Activated T-helper 1 cell treated with anti-CD3 and anti-CD28 coated beads, Interleukin-2, amount 50 U/mL, for 16 hours (primary cell): ENCODE measurements at places on chromosomes 1 and 21.

- DNase-seq: no peak
Observed at GRCh38 chr21:28253961-28254360, 738.7 kb downstream of the LTN1 start.

- DNase-seq: no peak
Observed at GRCh38 chr21:40466893-40467483, 380.0 kb downstream of the DSCAM start.

DNA sequence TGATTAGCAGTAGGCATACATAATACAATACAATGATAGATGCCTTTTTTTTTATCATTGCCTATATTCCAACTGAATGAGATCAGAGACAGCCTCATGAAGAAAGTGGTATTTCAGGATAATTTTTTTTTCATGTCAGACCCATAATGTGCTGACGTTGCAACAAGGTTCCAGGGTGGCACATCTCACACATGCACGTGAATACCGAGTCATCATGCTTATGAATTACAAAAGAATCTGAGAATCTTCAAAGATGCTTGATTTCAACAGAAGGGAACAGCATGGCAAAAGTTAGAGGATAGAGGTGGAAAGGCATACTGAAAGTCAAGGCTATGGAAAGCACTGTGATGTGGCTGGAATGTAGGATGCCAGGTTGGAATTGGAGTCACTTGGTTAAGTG is 5.0 kb upstream of the RNF11 start:
- DNase-seq: no peak

DNA sequence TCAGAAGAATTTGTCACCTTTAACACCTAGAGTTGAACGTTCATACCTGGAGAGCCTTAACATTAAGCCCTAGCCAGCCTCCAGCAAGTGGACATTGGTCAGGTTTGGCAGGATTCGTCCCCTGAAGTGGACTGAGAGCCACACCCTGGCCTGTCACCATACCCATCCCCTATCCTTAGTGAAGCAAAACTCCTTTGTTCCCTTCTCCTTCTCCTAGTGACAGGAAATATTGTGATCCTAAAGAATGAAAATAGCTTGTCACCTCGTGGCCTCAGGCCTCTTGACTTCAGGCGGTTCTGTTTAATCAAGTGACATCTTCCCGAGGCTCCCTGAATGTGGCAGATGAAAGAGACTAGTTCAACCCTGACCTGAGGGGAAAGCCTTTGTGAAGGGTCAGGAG is 52.3 kb downstream of the UBE4B start:
- DNase-seq: no peak

- DNase-seq: no peak
Observed at GRCh38 chr1:172616195-172616594, 42.7 kb upstream of the FASLG start.

DNA sequence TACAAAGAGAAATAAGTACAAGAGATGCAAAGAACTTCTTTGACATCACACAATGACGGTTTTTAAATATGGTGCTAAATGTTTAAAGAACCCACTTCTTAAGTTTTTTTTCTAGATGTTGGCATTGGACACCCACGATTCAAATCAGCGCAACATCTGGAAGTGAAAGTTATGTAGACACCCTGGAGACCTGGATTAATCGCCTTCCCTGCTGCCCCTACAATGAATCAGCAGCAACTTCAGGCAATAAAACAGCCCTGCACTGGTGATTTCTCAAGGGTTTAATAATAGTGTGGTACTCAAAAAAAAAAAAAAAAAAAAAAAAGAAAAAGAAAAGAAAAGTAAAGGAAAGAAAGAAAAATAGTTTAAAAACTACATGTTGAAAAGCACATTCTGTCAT is 248.3 kb downstream of the NUF2 start:
- no peak for DNase-seq

GRCh38 chr1:234887016-234887900 is 241.4 kb downstream of the TOMM20 start:
- DNase-seq: no peak

DNA sequence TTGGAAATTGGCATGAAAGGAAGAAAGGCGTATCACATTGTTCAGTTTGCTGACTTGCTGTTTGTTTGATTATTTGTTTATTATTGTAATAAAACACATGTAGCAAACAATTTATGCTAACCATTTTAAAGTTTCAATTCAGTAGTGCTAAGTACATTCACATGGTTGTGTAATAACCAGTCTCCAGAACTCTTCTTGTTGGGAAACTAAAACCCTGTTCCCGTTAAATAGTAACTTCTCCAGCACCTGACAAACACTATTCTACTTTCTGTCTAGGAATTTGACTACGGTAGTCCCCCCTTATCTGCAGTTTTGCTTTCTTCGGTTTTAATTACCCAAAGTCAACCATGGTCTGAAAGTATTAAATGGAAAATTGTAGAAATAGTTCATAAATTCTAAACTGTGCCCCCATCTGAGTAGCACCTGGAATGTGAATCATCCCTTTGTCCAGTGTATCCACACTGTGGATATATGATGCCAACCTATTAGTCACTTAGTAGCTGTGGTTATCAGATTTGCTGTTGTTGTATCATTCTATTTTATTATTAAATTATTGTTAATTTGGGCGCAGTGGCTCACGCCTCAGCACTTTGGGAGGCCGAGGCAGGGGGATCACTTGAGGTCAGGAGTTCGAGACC is 5.5 kb downstream of the MORC3 start:
- DNase-seq: no peak

DNA sequence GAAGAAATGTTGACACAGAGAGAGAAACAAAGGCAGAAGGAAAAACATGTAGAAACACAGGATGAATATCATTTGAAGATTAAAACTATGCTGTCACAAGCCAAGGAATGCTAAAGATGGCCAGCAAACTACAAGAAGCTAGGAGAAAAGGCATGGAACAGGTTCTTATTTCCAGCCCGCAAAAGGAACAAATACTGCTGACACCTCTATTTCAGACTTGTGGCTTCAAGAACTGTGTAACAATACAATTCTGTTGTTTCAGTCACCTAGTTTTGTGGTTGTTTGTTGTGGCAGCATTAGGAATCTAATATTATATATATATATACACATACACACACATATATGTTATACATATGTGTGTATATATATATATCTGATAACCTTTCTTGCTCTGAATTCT is 1543.9 kb downstream of the KCNT2 start:
- DNase-seq: no peak

DNA sequence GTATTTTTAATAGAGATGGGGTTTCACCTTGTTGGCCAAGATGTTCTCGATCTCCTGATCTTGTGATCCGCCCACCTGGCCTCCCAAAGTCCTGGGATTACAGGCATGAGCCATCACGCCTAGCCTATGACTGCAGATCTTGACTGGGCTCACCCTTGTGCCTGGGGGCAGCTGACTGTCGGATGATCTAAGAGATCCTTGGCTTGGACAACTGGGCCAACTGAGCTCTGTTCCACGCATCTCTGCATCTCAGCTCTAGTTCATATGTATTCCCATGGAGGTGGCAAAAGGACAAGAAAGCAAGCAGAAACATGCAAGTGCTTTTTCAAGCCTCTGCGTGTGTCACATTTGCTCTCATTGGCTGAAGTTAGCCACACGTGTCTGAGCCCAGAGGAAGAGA is 75.8 kb upstream of the SELENON start:
- no peak for DNase-seq

DNA sequence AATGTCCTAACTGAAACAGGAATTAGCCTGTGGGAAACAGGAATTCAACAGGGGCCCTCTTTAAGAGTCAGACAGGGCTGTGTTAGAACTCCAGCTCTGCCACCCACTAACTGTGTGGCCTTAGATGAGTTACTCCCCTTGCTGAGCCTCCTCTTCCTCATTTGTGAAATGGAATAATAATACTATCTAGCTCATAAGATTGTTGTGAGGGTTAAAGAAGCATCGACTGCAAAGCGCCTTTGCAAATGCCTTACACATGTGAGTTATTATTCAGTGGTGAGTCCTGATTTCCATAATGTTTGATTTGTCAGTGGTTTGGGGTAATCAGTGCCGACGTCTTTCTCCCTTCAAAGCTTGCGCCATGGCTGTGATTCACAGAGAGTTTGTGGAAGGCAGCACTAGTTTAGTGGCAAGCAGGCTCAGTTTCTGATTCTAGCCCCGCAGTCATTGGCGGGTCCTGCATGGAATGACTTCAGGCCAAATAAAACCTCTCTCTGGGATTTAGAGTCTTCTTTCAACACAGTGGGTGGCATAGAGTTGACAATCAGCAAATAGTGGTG is 388.5 kb downstream of the PLPP3 start:
- no peak for DNase-seq

- no peak for DNase-seq
Observed at GRCh38 chr1:185373813-185374529, 56.9 kb upstream of the IVNS1ABP start.

GRCh38 chr21:42669041-42669440 is 15.6 kb downstream of the PDE9A start:
- no peak for DNase-seq

DNA sequence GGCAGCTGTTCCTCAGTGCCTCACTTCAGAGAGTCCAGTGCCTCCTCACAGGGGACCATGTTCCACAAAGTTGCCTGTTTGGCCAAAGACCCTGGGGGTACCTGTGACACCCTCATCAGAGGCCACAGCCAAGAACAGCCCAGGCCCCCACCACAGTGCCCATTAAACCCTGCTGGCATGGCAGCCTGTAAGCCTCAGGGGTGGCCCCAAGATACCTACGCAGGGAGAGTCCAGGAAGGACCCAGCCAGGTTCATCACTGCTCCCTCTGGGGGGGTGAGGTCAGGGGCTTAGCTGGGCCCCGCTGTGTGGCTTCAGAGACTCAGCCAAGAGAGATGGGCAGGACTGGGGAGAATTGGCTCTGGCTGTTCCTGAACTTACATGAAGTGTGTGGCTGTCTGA is 19.1 kb upstream of the PRDM16 start:
- no peak for DNase-seq

GRCh38 chr1:63915121-63915520 is 141.3 kb downstream of the ROR1 start:
- DNase-seq: no peak

- no peak for DNase-seq
Observed at GRCh38 chr1:11691928-11692711, 610 bp downstream of the DRAXIN start.

DNA sequence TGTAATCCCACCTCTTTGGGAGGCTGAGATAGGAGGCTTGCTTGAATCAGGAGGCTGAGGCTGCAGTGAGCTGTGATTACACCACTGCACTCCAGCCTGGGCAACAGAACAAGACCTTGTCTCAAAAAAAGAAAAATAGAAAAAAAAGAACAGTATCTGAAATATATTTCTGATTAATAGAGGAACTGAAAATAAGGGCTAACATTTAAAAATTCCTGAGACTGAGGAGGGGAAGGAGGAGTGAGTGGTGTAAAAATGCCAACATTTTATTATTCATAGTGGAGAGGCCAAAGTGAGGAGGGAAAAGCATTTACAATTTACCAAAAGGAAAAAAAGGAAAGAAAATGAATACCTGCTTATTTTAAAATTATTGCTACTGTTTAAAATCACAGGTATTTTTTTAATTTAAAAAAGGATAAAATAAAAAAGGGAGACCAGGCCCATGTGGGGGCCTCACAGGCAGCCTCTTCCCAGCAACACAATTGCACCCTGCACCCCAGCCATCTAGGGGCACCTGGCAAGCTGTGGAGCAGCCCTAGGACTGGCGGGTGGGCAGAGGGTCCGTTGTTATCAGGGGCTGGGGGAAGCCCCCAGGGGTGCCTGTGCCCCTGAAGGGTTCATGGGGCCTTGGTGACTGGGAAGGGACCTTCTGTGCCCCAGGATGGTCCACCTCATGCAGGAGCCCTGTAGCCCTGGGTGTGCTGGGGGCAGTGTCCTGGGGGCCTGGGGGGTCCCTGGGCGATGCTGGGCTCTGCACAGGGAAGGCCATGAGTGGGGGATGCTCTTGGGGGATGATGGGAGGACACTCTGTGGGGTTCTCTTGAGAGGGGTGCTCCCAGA is 34.8 kb upstream of the ADARB1 start:
- no peak for DNase-seq
